ENCODE measurements at places on chromosomes 16 and 17. TPM values are rescaled to one million over a fixed set of nuclear protein-coding genes. Genes with fewer than 3 reads are reported as not detected.

BCAR1 gene
- polyA plus RNA-seq, result not detected

TBC1D28 gene
- not detected for polyA plus RNA-seq

PIMREG gene
- not detected for polyA plus RNA-seq

TBX21 gene
- polyA plus RNA-seq, result 10.0 TPM

PGS1 gene
- 49.7 TPM for polyA plus RNA-seq

CTRB1 gene
- not detected for polyA plus RNA-seq

BAHCC1 gene
- not detected for polyA plus RNA-seq

KRTAP2-1 gene
- not detected for polyA plus RNA-seq

HOXB6 gene
- not detected for polyA plus RNA-seq

SNAI3 gene
- 12.3 TPM for polyA plus RNA-seq

CLN3 gene
- 14.4 TPM for polyA plus RNA-seq

KRT14 gene
- not detected for polyA plus RNA-seq

SPATA22 gene
- not detected for polyA plus RNA-seq

PRCD gene
- 24.4 TPM for polyA plus RNA-seq

CHST5 gene
- polyA plus RNA-seq, result not detected

TENT4B gene
- polyA plus RNA-seq, result 3.4 TPM

TMEM107 gene
- polyA plus RNA-seq, result 35.2 TPM

C17orf107 gene
- polyA plus RNA-seq, result 1.0 TPM

CORO6 gene
- not detected for polyA plus RNA-seq

WNK4 gene
- not detected for polyA plus RNA-seq

NEUROD2 gene
- polyA plus RNA-seq, result not detected

EMC6 gene
- polyA plus RNA-seq, result 81.8 TPM

DDX42 gene
- 16.2 TPM for polyA plus RNA-seq

CCL17 gene
- not detected for polyA plus RNA-seq

KRTAP1-5 gene
- not detected for polyA plus RNA-seq

KCNJ12 gene
- not detected for polyA plus RNA-seq

TVP23A gene
- polyA plus RNA-seq, result 0.23 TPM

HSD17B2 gene
- polyA plus RNA-seq, result not detected

CD300H gene
- 0.61 TPM for polyA plus RNA-seq

VAC14 gene
- 48.5 TPM for polyA plus RNA-seq

OTOP2 gene
- not detected for polyA plus RNA-seq

AOC2 gene
- not detected for polyA plus RNA-seq

NPIPB12 gene
- polyA plus RNA-seq, result 11.7 TPM

RAB11FIP4 gene
- 21.0 TPM for polyA plus RNA-seq

C17orf78 gene
- not detected for polyA plus RNA-seq

KCTD19 gene
- not detected for polyA plus RNA-seq

ADORA2B gene
- 1.2 TPM for polyA plus RNA-seq

MFAP4 gene
- not detected for polyA plus RNA-seq

PPP1R27 gene
- not detected for polyA plus RNA-seq

TERB1 gene
- polyA plus RNA-seq, result not detected

LHX1 gene
- not detected for polyA plus RNA-seq

NPB gene
- not detected for polyA plus RNA-seq

BIRC5 gene
- polyA plus RNA-seq, result 0.25 TPM

SLX4 gene
- polyA plus RNA-seq, result 1.4 TPM

PABPN1L gene
- not detected for polyA plus RNA-seq

C16orf74 gene
- polyA plus RNA-seq, result 39.7 TPM

HS3ST2 gene
- polyA plus RNA-seq, result not detected

APOBR gene
- 0.14 TPM for polyA plus RNA-seq
